H9 (cell line): ENCODE measurements at places on chromosomes 7 and 10. TPM values are rescaled to one million over a fixed set of nuclear protein-coding genes. Genes with fewer than 3 reads are reported as not detected.

AVPI1 gene
- 6.5 and 6.9 TPM in 2 replicates for total RNA-seq

FANK1 gene
- 0.39 and 0.68 TPM in 2 replicates for total RNA-seq

C10orf95 gene
- not detected in 2 replicates for total RNA-seq

ANKRD30A gene
- not detected in 2 replicates for total RNA-seq
